ENCODE measurements at places on chromosomes 1 and 21. TPM values are rescaled to one million over a fixed set of nuclear protein-coding genes. Genes with fewer than 3 reads are reported as not detected.

DCST2 gene
- total RNA-seq, result 0.64 TPM

SPATA45 gene
- total RNA-seq, result not detected

HAO2 gene
- not detected for total RNA-seq

PLEKHN1 gene
- 0.29 TPM for total RNA-seq

PDZK1 gene
- 1.7 TPM for total RNA-seq

RAB13 gene
- total RNA-seq, result 29.9 TPM

KPRP gene
- not detected for total RNA-seq

DNA sequence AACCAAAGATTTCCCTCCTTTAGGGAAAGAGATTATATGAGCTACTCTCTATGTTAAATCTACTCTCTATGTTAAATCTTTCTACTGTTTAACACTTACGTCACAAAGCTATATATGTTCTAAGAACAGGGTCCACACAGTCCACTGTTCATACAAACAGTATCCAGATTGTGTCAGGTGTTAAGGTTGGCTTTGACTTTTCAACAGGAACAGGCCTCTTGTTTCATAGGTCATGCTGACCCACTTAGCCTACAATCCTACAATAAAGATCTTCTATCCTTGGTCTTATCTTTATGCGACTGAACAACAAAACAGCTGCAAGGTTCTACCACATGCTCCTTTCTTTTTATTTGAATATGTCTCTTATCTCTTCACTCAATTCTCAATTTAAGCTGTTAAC lies 134.9 kb downstream of the LTN1 start:
- H3K27ac ChIP-seq, result no peak overlapping the region
- no peak for DNase-seq
- H3K27me3 ChIP-seq, result no peaks in the 10 kb centered on the region
- H3K4me3 ChIP-seq, result no peak overlapping the region

DNA sequence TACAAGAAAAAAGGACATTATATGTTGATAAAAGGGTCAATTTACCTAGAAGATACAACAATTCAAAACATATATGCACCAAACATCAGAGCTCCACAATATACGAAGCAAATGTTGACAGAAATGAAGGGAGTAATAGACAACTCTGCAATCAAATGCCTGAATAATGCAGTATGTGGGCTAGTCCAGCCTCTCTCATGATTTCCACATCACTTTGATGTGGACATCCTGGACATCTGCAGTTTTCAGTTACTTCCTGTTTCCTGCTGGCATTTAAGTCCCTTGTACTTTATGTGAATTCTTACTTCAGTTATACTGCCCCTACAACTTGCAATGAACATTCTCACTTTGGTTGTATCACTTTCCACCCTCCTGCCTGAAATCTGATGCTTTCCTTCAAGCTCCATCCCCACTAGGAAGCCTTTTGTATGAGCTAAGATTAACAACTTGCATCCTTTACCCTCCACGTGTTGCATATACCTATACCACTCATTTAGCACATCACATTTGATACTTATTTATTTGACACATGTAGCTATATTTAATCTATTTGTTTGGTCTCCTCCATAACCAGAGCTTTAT lies 36.7 kb downstream of the DISC1 start:
- peaks cover 9% of the 10 kb centered on the region for H3K4me1 ChIP-seq
- H3K4me3 ChIP-seq, result no peak overlapping the region
- no peak for DNase-seq
- no peak overlapping the region for H3K27ac ChIP-seq

DNA sequence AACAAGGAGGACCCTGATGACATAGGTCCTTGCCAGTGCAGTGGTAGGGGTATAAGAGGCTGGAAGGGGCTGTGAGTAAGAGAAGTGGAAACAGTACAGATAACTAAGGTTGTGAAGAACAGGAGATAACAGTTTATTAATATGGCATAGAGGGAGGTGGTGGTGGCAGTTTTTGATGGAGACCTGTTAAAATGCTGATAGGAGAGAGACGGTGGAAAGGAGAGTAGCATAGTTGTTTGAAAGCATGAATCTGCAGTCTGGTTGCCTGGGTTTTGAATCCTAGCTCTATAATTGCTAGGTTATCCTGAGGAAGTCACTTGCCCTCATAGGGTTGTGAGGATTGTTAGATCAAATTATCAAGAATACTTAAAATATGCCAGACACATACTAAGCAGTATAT lies 19.4 kb downstream of the LRRC41 start:
- no peak for DNase-seq
- H3K36me3 ChIP-seq, result no peaks in the 10 kb centered on the region
- no peak overlapping the region for H3K4me3 ChIP-seq

- H3K4me3 ChIP-seq, result no peak overlapping the region
- DNase-seq, result no peak
- no peak overlapping the region for H3K27ac ChIP-seq
- peaks cover 10% of the 10 kb centered on the region for H3K4me1 ChIP-seq
Observed at GRCh38 chr1:6163973-6164617, 16.0 kb downstream of the CHD5 start.

GRCh38 chr1:221778125-221778524 lies 36.2 kb upstream of the DUSP10 start:
- H3K27ac ChIP-seq, result no peak overlapping the region
- DNase-seq, result no peak
- peaks cover 2% of the 10 kb centered on the region for H3K27me3 ChIP-seq
- no peaks in the 10 kb centered on the region for H3K36me3 ChIP-seq

GRCh38 chr1:43427524-43427923 lies 26.2 kb downstream of the HYI start:
- H3K4me1 ChIP-seq, result no peaks in the 10 kb centered on the region
- no peaks in the 10 kb centered on the region for H3K27me3 ChIP-seq
- no peak overlapping the region for H3K4me3 ChIP-seq
- DNase-seq, result no peak

- no peak overlapping the region for H3K27ac ChIP-seq
- H3K27me3 ChIP-seq, result peaks cover 2% of the 10 kb centered on the region
- no peaks in the 10 kb centered on the region for H3K4me1 ChIP-seq
- H3K36me3 ChIP-seq, result no peaks in the 10 kb centered on the region
- DNase-seq, result no peak
- no peak overlapping the region for H3K4me3 ChIP-seq
Observed at GRCh38 chr1:28037206-28037605, 51.2 kb downstream of the EYA3 start.

GRCh38 chr1:200437556-200438203 lies 27.8 kb upstream of the ZNF281 start:
- no peak overlapping the region for H3K27ac ChIP-seq
- H3K4me3 ChIP-seq, result no peak overlapping the region
- no peak for DNase-seq
- no peaks in the 10 kb centered on the region for H3K4me1 ChIP-seq

- no peak for DNase-seq
- no peaks in the 10 kb centered on the region for H3K36me3 ChIP-seq
- no peaks in the 10 kb centered on the region for H3K27me3 ChIP-seq
- H3K4me1 ChIP-seq, result no peaks in the 10 kb centered on the region
- H3K27ac ChIP-seq, result no peak overlapping the region
Observed at GRCh38 chr1:13479171-13479856, 34.5 kb downstream of the LRRC38 start.

DNA sequence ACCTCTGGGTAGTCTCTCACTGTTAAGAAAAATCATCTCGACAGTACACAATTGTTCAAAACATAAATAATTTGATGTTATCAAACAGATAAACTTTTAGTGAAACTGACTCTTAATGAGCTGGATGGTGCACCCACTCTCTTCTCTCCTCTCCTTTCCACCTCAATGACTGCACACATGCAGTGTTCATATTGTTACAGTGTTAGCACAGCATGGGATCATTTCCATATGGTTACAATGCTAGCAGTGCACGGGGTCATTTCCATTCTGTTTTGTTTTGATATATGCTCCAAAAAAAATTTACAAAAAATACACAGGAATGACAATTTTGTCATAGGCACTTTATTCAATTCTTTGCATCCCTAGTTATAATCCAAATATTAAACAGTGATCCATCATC lies 26.4 kb upstream of the RNF187 start:
- peak overlapping the region; percentile 81 for H3K4me3 ChIP-seq
- peaks cover 18% of the 10 kb centered on the region for H3K4me1 ChIP-seq
- DNase-seq, result no peak
- H3K27ac ChIP-seq, result no peak overlapping the region
- peaks cover 14% of the 10 kb centered on the region for H3K27me3 ChIP-seq
- no peaks in the 10 kb centered on the region for H3K36me3 ChIP-seq

DNA sequence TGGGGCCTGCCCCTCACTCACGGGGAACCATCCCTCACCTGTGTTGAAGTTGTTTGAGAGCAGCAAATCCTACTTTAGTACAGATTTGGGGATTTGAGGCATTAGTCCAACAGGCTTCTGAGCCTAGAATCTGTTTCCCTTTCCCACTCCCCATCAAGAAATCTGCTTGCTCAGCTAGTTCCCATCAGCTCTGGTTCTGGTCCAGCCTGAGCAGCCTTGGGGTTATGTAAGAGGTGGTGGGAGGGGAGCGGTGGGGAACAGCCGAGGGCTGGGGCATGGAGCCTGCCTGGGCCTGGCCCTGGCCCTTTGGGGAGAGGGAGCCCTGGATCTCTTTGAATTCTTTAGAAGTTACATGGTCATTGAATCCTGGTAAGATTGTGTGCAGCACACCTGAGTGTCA lies 4.1 kb downstream of the GSTM5 start:
- no peak overlapping the region for H3K27ac ChIP-seq
- H3K4me1 ChIP-seq, result no peaks in the 10 kb centered on the region

DNA sequence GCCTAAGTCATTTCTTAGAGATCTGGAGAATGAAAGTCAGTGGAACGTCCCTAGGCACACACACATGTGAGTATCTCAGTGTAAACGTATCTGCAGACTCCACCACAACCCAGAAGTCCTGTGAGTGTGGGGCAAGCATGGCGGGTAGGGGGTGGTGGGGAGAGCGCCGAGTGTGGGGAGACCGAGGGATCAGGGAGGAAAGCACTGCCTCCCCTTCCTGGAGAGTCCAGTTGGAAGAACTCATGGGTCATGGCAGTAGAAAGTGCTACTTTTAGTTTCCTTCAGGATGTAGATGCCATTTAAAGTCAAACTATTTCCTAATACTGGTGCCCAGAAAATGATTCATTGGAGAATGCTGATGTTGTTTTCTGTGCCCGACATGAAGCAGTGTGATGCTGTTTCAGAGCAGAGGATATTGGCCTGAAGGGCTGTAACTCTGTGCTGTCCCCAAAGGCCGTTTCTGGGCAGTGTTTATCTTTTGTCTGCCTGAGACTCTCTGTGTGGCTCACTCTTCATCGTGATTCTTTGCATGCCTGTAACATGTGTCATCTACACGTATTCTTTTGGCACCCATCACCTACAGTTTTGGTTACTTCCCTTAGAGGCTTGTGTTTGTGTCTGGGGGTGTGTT lies 45.7 kb upstream of the TSPAN2 start:
- no peaks in the 10 kb centered on the region for H3K36me3 ChIP-seq
- H3K27ac ChIP-seq, result no peak overlapping the region
- no peak overlapping the region for H3K4me3 ChIP-seq

- no peak overlapping the region for H3K27ac ChIP-seq
- H3K36me3 ChIP-seq, result no peaks in the 10 kb centered on the region
- H3K27me3 ChIP-seq, result peaks cover 6% of the 10 kb centered on the region
- peaks cover 8% of the 10 kb centered on the region for H3K4me1 ChIP-seq
Observed at GRCh38 chr1:3351449-3352298, 102.8 kb upstream of the ARHGEF16 start.
